Activated CD4-positive, alpha-beta T cell treated with anti-CD3 and anti-CD28 coated beads, Interleukin-2, amount 50 U/mL, for 24 hours (primary cell): ENCODE measurements at places on chromosomes 4 and X.

DNA sequence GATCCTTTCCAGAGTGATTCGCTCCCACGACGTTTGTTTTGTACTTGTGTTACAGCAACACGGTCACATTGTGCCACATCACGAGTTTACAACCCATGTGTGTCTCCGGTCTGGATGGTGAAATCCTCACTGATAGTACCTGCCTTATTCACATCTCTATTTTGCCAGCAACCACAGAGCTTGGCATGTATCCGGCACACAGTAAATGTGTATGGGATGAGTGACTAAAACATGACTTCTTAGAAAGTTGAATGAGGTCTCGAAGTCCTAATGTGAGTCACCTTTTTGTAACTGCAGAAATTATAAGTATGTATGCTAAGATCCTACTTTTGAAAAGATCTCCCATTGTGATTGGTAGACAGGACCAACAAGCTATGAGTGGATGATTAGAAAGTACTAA is 7.5 kb downstream of the STOX2 start:
- DNase-seq = no peak

DNA sequence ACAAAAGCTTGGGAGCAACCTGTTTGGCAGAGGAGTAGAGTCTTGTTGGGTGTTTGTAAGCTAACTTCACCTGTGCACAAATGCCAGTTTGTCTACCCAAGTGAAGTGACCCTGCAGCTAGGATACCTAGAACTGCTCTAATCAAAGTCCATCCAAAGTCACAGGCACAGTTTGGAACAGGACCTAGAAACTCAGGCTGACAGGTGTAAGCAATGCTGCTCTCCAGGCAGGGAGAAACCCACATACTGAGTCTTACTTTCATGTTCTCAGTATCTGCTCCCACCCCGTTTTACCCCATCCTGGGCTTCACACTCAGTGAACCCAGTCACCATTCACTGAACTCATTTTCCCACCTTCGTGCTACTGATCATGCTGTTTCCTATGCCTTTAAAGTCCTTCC is 40.3 kb downstream of the MAML3 start:
- no peak for DNase-seq

GRCh38 chr4:76016393-76016792 is 6.9 kb downstream of the CXCL10 start:
- DNase-seq = no peak

DNA sequence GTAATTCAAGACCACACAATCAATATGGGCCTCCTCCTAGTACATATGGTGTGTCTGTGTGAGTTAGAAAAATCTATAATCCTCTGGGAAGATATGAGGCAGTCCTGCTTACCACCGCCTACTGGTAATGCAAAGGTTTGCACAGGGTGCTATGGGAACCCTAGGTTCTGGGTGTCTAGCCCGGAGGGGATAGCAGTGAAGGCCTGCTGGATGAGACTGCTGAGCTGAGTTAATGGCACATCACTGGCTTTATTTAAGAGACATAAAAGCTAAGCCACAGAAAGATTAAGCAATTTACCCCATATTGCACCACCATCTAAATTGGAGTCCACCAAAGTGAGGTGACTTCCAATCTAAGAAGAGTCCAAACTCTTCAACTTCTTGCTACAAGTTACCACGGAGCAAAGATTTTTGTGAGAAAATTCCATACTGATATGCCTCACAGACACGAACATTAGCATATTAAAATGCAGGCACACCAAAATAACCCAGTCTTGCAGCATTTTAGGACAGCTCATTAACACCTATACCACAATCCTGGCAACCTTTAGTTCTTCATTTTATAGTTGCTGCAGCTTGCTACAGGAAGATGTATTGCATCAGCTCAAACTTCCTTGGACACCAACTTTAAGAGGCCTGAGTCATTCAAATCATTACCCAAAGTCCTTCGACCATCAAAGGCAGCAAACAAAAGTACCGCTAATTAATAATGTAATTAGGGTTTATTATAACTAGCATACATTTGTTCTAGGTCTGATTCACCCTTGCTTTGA is 13.7 kb downstream of the DGKK start:
- no peak for DNase-seq

GRCh38 chr4:88090898-88091297 is 67.5 kb downstream of the ABCG2 start:
- no peak for DNase-seq

DNA sequence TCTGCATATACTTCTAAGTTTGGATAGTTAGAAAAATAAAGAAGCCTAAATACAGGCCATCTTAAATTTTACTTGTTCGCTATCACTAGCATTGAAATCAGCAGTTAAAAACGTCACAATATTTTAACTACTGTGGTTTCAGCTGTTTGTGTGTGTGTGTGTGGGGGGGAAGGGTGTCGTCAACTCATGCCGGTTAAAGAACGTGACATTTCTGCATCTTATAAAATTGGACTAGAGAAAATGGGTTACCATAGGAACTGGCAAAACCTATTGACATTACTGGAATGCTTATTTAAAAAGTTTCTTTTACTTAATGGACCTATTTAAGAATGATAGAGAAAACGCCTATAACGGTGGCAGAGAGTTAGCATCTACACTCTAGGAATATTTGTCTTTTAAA is 1.2 kb upstream of the CNKSR2 start:
- DNase-seq = no peak

GRCh38 chr4:14520171-14520570 is 482.1 kb upstream of the CPEB2 start:
- DNase-seq = no peak

- no peak for DNase-seq
These were observed 319.3 kb downstream of the RAB28 start for GRCh38 chr4:13164783-13165331.

GRCh38 chrX:53281963-53282695 is 745 bp upstream of the IQSEC2 start:
- no peak for DNase-seq

GRCh38 chrX:139930916-139931645 is 1.8 kb downstream of the ATP11C start:
- no peak for DNase-seq

DNA sequence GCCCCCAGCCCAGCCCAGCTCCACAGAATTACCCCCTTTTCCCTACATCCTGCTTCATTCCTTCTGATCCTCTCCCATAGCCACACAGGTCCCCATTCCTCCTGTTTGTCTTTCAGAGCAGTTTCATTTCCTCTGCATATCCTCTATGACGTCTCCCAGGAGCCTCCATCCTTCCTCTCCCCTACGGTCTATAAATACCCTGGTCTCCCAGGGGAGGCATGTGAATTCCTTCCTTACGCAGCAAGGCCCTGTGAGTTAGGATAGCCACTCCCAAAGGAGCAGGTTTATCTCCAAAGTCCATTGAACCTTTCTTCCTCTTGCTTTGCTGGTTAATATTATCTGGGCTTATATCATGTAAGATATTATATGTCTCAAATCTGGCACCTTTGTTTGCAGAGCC is 8.4 kb upstream of the APLN start:
- DNase-seq = no peak

DNA sequence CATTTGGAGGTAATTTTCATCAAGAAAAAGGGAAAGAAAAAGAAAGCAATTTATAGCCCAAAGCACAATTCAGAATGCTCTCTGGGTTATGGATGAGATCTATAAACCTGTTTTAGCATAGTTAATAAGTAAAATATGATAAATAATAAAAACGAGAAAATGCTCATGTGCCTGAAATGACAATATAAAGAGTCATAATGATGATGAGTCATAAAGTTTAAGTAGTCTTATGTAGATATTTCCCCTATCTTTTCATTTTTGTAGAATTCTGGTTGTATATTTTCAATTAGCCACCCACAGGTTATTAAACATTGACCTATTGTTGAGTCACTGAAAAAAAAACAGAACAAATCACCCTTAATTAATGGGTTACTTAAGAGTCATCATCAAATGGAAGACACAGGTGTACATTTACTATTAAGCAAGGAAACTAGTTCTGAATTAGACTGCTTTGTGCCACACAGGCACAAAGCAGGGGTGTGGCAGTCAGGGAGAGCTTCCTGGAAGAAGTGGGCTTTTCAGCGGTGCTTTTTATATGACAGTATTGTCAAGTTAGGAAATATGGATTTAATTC is 29.3 kb downstream of the BEND4 start:
- no peak for DNase-seq

- DNase-seq = no peak
These were observed 118.7 kb upstream of the PRPS2 start for GRCh38 chrX:12672367-12673106.

GRCh38 chr4:151921386-151921785 is 160.6 kb upstream of the GATB start:
- no peak for DNase-seq

DNA sequence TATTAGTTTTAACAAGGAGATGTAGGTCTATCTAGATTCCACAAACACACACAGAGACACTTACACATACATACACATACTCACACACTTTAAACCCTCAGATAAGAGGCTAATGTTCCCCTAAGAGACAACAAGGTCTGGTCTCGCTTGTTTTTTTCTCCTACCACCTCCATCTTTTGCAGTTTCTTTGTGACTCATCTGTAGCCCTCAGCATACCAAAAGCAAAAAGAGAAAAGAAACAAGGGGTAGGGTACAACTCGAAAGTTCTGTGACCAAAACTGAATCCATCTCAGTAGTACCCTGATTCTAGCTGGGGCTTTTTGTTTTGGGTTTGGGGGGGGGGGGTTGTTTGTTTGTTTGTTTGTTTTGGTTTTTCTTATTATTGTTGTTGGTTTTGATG is 12.2 kb upstream of the EXOSC9 start:
- DNase-seq = no peak

DNA sequence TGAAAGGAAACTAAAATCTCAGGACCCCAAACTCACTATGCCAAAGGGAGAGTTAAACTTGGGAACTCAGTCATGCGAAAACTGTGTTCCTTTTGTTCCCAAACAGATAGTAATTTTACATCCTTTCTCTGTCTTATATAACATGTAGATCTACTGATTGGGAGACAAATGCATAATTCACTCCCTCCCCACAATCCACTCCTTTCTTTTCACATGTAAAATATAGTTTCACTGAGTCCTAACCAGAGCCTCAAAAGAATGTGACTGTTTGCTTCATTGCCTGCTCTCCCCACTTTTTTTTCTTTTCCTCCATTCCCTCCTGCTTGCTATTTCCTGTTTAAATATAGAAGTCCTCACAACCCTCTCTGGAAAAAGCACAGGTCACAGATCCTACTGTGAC is 699.3 kb upstream of the ADGRL3 start:
- no peak for DNase-seq
